ENCODE measurements at places on chromosomes 16 and 17.
A peak's percentile ranks its signal among the peaks of the same experiment; 100 is the strongest.

- DNase-seq = no peak
These were observed 3.3 kb downstream of the C16orf46 start for GRCh38 chr16:81073560-81074330.

DNA sequence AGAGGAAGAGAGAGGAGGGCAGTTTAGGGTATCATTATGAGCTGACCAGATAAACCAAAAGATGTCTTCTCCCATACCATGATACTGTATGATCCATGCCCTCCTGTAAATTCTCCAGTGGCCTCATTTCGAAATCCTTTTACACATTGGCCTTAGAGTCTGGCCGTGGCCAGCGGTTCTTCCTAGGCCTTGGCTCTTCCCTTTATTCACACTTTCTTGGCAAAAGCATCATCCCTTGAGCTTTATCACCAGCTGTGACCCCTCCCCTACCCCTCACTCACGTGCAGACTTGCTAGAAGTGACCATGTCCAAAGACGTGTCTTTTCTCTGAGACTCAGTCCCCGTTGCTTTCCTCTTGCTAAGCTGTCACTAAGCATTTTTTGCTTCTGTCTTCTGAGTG lies 22.8 kb downstream of the KATNIP start:
- no peak for DNase-seq

- peak; percentile 57 for DNase-seq
These were observed at the start of gene RILP for GRCh38 chr17:1649844-1650501. Gene RILP (minus strand): TSS chr17:1649866. CDS start chr17:1649804, 62 bp downstream.

DNA sequence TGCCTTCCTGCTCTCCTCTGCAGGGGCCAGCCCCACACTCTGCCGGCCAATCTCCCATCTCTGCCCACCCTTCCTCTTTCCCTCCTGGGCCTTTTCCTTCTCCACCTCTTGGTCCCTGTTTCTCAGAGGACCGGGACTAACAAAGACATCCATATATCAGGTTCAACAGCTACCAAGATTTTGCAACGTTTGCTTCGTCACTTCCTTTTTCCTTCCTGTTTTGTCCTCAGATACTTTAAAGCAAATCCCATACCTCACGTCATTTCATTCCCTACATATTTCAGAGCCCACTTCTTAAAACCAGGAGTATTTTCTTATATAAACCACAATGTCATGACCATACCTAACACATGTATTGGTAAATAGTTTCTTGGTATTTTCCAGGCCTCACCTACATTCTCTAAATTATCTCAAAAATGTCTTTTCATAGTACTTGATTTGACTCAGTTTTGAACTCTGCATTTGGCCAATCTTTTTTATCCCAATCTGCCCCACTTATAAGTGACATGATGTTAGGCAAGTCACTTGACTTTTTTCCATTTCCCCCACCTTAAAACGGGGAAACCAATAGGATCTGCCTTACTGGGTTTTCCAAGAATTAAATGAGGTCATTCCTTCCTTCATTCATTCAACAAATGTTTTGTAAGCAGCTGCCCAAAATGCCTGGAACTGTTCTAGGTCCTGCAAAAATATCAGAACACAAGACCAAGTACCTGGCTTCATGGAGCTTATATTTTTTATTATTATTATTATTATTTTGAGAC lies 7.2 kb upstream of the USP10 start:
- no peak for DNase-seq

- DNase-seq = no peak
These were observed 135.9 kb upstream of the SHISA6 start for GRCh38 chr17:11105141-11105540.

DNA sequence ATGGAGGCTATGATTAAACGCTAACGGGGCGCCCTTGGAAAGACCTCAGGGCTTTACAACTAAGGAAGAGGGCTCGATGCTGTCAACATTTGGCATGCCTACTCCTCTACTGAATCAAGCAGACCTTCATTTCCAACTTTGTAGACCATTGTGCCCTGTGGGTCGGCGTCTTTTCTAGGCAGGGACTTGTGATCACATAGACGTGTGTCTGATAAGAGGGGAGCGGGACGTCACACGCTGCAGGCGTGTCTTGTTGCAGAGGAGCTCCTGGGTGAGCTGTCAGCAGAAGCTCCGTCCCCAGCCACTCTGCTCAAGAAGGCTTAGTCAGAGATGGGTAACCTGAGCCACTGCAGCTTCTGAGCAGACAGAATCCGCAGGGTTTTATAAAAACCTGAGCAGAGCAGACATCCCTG lies 2.8 kb downstream of the MAPK8IP3 start:
- DNase-seq = no peak

DNA sequence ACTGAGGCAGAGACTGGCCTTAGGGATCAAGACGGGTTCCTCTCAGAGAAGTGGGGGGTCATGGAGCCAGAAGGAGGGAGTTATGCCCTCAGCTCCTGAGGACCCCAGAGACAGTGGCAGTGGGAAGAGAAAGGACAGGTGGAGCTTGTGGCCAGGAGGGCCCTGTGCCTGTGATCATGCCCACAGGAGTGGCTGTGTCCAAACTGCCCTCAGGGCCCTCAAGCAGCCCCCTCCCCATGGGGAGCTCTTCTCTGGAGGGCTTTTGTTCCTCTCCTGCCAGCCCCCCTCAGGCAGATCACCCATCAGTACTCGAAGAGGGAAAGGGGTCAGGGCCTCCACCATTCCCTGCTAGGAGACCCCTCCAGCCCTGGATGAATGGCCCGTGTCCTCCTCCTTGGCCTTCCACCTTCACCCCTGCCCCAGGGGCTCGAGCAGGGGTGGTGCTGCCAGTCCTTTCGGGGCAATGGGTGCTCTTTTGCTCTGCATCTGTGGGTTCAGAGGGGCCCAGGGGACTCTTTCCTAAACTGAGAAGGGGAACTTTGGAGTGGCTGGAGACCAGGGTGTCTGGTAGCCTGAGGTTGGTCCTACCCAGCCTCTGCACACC lies 52.7 kb downstream of the BEAN1 start:
- DNase-seq = no peak

- DNase-seq = no peak
These were observed 16.3 kb downstream of the SCN4A start for GRCh38 chr17:63956296-63956920.

- no peak for DNase-seq
These were observed 94.0 kb downstream of the SOCS1 start for GRCh38 chr16:11161974-11162373.

GRCh38 chr16:74862743-74863244 lies 88.2 kb upstream of the FA2H start:
- no peak for DNase-seq

All from WTC11 (cell line).